NCI-H524 (cell line): ENCODE measurements at places on chromosomes 6 and 20.

- DNase-seq: no peak
These were observed 44.7 kb upstream of the FOXQ1 start for GRCh38 chr6:1267057-1267732.

DNA sequence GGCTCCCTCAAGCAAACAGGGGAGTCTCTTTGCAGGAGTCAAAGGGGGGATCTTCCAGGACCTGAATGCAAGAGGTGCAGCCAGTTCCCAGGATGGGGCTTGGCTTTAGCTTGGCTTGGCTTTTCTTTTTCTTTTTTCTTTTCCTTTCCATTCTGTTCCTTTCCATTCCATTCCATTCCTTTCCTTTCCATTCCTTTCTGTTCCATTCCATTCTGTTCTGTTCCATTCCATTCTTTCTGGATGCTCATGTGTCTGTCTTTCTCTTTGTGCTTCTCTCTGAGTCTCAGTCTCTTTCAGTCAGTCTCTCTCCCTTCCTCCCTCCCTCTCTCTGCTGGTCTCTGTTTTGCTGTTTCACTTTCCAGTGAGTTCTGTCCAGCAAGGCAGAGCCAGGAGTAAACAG is 163.3 kb downstream of the PHACTR3 start:
- DNase-seq: no peak

- no peak for DNase-seq
These were observed 291.5 kb upstream of the SULF2 start for GRCh38 chr20:48076747-48077146.

GRCh38 chr6:135121434-135121833 is 59.7 kb upstream of the MYB start:
- DNase-seq: no peak

DNA sequence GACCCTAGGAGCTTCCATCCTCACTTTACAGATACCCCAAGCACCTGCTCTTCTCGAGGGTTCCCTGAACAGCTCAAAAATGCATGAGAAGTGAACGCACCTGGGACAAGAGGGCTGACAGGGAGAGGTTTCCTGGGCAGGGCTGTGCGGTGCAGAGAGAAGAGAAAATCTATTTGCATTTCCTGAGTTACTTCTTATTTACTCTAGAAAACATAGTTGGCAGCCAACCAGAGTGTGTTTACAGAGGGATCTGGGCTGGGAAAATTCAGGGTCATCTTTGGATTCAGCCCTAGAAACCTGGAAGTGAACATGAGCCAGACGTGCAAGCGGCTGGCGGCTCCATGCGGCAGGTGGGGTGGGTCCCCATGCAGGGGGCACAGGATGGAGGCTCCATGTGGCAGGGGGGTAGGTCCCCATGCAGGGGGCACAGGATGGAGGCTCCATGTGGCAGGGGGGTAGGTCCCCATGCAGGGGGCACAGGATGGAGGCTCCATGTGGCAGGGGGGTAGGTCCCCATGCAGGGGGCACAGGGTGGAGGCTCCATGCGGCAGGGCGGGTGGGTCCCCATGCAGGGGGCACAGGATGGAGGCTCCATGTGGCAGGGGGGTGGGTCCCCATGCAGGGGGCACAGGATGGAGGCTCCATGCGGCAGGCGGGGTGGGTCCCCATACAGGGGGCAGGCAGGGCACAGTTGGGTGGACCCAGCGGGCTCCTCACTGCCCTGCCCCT is 342.0 kb downstream of the TAF4 start:
- no peak for DNase-seq

DNA sequence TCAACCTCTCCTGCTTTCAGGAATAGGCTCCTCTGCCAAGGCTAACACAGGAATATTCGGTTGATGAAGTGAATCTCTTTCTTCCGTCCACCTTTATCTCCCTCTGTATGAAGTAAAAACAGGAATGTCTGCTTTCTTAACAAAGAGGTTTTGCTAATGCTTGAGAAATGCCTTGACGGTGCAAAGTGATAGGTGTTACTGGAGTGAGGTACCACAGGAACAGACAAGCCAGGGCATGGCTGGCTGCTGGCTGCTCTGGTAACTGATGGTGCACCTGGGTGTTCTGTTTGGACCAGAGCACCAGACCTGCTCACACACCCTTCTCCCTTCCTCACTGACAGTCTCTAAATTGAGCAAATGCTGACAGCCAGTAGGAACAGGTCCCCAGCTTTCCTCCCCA is 174.0 kb upstream of the FBXL4 start:
- DNase-seq: no peak

GRCh38 chr6:100165442-100165841 is 171.4 kb upstream of the MCHR2 start:
- DNase-seq: no peak

DNA sequence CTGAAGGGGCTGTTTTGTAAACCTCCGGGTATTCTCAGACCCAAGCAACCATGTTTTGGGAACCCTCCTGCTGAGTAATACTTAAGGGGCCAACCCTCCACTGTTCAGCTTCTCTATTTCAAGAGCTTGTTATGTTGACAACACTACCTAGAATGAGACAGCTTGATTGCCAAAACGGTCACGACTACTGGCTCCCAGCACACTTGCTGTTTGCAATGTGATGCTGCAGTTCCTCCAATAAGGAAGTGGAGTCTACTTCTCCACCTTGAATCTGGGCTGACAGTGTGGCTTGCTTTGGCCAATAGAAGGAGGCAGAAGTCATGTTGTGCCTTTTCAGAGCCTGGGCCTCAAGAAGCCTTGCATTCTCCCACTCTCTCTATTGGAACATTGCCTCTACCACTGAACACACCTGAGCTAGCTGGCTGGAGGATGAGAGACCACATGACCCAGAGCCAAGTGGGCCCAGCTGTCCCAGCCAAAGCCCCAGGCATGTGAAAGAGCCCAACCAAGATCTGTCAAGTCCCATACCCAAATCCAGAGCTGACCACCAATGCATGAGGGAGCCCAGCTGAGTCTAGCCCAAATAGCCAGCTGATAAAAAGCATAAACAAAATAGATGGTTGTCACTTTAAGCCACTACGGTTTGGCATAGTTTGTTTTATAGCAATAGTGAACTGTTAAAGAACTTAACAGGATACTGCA is 108.0 kb downstream of the PRND start:
- DNase-seq: peak; percentile 58

- DNase-seq: peak; percentile 13
These were observed 15.9 kb upstream of the MDGA1 start for GRCh38 chr6:37713529-37714119.

- no peak for DNase-seq
These were observed 61.3 kb downstream of the TRERF1 start for GRCh38 chr6:42390228-42390934.

- DNase-seq: no peak
These were observed 27.8 kb downstream of the SPATA2 start for GRCh38 chr20:49887251-49888211.

DNA sequence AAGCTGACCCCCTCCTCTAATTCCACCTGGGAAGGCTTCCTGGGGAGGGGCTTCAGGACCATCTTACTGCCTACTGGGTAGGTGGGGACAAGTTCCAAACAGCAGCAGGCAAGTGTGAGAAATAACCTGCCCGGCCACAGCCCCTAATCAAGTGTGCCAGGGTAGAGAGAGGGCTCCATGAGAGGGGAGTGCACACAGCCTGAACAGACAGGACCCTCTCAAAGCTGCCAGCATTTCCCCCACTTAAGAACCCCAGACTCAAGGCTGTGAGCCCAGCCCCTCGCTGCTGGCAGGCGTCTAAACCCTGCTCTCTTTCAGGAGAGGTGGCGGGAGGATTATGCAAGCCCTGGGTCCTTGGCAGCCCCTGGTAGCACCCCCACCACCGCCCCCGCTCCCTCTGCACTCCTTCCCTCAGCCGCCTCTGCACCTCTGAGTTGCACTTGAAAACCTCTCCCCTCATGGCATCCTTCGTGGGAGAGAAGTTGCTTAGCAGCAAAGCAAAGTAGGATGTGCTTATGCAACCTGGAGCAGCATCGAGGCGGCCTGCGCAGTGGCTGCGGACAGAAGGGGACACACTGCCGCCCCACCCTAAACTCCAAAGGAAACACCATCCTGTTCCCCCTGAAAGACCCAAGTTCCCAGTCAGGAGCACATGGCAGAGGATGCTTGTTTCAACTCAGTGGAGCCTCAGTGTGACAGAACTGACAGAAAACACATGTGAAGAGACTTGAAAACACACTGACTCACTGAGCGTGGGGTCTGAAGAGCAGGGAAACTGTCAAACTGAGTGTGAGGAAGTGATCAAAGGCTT is 10.5 kb downstream of the DDRGK1 start:
- DNase-seq: no peak

- no peak for DNase-seq
These were observed 6.3 kb downstream of the SCML4 start for GRCh38 chr6:107817784-107818183.

GRCh38 chr6:36624461-36625157 is 30.4 kb downstream of the SRSF3 start:
- DNase-seq: no peak

GRCh38 chr20:62508641-62509051 is 32.9 kb upstream of the GATA5 start:
- DNase-seq: no peak

DNA sequence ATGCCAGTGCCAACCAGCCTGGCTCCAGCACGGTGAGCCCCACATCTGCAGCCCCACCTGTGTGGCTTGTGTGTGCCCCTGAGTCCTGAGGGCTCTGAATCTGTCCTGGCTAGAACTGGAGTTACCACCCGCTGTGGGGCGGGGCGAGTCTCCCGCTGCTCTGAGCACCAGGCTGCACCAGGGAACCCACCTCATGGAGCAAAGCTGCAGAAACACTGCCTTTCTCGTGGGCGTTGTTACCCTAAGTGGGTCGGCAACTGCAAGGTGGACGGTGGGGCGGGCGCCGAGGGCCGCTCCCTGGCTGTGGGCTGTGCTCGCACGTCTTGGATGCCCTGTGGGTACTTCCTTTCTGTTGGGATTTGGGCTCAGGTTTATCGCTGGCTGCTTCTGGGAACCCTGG is 12.7 kb upstream of the ZBTB46 start:
- DNase-seq: no peak

GRCh38 chr20:57404419-57405072 is 13.3 kb downstream of the RBM38 start:
- DNase-seq: no peak

- peak; percentile 76 for DNase-seq
These were observed 1.2 kb downstream of the TRIB3 start for GRCh38 chr20:381581-382290.

GRCh38 chr6:124958759-124959354 is 3.4 kb upstream of the RNF217 start:
- no peak for DNase-seq

GRCh38 chr6:38552121-38552520 is 87.6 kb downstream of the BTBD9 start:
- no peak for DNase-seq

GRCh38 chr6:118565311-118565960 is 17.3 kb downstream of the PLN start:
- DNase-seq: peak; percentile 63

GRCh38 chr6:26031151-26031594 is 56.1 kb upstream of the HFE start:
- no peak for DNase-seq

GRCh38 chr6:169865346-169866139 is 114.1 kb downstream of the ERMARD start:
- DNase-seq: no peak

- no peak for DNase-seq
These were observed 41.8 kb downstream of the SSR1 start for GRCh38 chr6:7271205-7271534.

GRCh38 chr6:63567966-63568365 is 4.3 kb upstream of the LOC128125822 start:
- no peak for DNase-seq

DNA sequence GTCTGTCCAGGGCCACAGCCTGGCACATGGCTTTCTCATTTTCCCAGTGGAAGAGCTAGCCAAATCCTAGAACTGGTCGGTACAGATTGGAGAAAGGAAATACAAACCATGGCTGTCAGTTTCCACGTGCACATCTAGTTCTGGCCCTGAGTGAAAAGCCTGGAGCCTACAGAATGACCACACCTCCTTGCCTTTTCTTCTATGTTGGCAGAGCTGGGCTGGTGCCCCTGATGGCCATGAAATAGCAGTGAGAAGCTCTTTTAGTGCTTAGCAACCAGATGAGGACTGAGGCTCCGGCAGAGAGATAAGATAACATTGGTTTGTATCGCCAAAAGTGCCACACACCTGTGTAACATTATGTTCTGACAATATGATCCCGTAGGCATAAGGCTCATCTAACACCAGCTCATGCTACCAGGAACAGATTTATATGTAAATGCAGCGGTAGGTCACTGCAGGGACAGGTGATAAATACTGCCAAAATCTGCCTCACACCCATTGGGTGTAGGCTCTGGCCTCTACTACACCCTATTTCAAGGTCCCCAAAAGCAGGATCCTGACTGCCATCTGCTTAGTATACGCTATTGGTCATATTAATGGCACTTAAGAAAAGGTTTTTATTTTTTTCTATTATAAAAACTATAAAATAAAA is 39.9 kb upstream of the TBC1D7 start:
- no peak for DNase-seq

GRCh38 chr20:46828471-46828870 is 66.2 kb upstream of the EYA2 start:
- no peak for DNase-seq

GRCh38 chr6:22926790-22927354 is 357.5 kb downstream of the HDGFL1 start:
- peak; percentile 36 for DNase-seq

- no peak for DNase-seq
These were observed 116.8 kb downstream of the OTOR start for GRCh38 chr20:16864963-16865362.

- DNase-seq: no peak
These were observed 46.9 kb downstream of the DACT2 start for GRCh38 chr6:168272415-168273325.

DNA sequence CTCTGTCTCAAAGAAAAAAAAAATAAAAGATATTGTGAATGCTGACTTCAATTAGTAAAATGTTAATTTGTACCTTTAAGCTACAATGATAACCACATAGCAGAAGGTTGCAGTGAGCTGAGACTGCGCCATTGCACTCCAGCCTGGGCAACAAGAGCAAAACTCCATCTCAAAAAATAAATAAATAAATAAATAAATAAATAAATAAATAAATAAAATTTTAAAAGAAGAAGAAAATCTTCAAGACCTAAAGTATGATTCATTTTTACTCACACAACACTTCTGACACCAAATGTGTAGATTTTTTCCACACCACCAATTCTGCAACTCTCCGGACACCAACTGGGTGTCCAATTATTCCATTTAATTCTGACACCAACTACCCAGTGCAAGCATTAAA is 28.8 kb upstream of the MBOAT1 start:
- no peak for DNase-seq

GRCh38 chr6:74925683-74926082 is 280.2 kb downstream of the COL12A1 start:
- no peak for DNase-seq

DNA sequence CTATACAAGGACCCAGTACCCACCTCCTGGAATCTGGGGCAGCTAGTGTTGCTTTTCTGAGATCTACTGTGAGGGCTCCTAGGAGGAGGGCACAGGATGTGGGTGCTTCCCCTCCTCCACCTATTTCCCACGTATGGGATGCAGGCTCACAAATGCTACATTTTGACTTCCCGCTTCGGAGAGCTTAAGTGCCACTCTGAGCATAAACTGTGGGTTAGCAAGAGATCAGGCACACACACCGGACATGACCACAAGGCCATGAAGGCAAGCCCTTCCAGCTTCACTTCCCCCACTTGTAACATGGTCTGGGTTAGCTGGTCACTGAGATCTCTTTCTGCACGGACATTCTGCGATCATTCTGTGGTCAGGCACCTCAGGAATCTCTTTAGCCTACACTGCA is 15.7 kb upstream of the TGM3 start:
- DNase-seq: no peak

GRCh38 chr6:81895511-81896185 is 143.2 kb upstream of the TENT5A start:
- no peak for DNase-seq
